ENCODE measurements at places on chromosomes 2 and 18. TPM values are rescaled to one million over a fixed set of nuclear protein-coding genes. Genes with fewer than 3 reads are reported as not detected.

DNA sequence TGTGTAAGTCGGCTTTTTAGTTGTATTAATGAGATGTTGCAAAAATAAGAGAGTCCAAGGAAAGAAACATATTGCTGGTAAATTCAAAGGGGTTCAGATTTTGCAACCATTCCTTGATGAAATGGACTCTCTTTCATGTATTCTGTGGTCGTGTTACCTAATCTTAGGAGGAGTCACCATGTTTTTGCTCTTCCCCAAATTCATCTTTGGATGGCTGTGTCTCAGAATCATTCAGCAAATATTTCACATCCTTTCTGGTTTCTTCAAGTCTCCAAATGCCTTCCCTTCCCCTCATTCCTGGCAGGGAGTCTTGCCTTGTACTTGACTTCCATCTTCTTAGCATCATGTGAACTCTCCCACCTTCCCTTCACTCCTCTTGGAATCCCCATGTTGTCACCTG is 66.1 kb downstream of the PTPRM start:
- no peak for DNase-seq

- DNase-seq: no peak
Observed at GRCh38 chr2:144886862-144887261, 366.9 kb upstream of the ZEB2 start.

- no peak for DNase-seq
Observed at GRCh38 chr2:2640371-2640770, 309.3 kb upstream of the MYT1L start.

PUS10 gene
- 5.9 TPM for polyA plus RNA-seq

GRCh38 chr2:70087702-70088597 is 673 bp downstream of the PCBP1 start:
- DNase-seq: peak; percentile 78

GRCh38 chr2:9813312-9814128 is 29.8 kb upstream of the TAF1B start:
- peak; percentile 52 for DNase-seq

DSC1 gene
- not detected for polyA plus RNA-seq

- no peak for DNase-seq
Observed at GRCh38 chr2:30336084-30336483, 104.8 kb downstream of the LBH start.

DNA sequence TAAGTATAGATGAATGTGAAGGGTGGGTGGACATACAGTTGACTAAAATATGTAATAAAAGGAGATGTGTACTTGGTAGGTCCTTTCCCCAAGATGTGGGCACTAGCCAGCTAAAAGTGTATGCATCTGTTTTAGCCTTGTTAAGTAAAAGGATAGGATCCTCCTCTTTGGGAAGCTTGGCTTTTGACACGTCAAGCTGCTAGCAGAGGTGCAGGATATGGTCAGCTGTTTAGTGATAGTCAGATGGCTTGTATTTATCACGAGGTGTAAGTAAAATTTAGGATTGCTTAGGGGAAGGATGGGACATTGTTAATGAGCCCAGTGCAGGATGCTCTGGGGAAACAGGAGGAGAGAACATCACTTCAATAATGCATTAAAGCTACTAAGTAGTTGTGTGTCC is 1.5 kb downstream of the MFSD6 start:
- no peak for DNase-seq

DNA sequence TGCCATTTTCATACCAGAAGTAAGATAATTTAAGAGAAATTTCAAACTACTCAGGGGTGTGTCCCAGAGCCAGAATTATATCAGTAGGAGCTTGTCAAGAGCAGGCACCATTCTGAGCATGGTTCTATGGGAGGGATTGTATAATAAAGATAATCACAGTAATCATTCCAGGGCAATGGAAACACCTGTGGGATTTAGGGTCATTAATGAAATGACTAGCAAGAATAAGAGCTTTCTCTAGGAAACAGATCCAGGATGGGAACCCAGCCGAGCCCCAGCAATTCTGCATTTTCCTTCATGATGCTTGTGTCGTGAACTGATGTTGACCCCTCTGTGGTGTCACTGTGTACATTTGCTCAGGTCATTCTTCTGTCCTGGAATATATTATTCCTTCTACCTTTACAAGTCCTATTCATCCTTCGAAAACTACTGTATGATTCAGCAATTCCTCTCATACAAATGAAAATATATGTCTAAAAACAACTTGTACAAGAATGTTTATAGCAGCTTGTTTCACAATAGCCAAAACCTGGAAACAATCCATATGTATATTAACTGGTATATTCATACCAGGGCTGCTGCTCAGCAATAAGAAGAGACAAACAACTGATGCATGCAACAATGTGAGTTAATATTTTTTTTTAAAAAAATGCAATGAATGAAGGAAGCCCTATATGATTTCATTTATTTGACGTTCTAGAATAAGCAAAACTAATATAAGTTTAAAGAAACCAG is 687.8 kb upstream of the KLHL29 start:
- no peak for DNase-seq

DNA sequence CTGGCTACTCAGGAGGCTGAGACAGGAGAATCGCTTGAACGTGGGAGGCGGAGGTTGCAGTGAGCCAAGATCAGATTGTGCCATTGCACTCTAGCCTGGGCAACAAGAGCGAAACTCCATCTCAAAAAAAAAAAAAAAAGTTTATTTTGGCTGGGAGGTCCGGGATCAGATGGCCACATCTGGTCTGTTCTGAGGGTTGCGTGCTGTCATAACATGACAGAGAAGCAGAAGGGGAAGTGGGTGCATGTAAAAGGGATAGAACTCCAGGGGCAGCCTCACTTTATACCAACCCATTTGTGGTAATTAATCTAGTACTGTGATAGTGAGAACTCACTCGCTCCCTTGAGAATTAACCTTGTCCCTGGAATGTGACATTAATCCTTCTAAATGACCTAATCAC is 101.2 kb downstream of the PTPN4 start:
- no peak for DNase-seq

Measured in small intestine (tissue), 16 donors.